ENCODE measurements at places on chromosomes 3 and 15. TPM values are rescaled to one million over a fixed set of nuclear protein-coding genes. Genes with fewer than 3 reads are reported as not detected.

SMAD6 gene
- 13.1 TPM for total RNA-seq

KLF15 gene
- 15.2 TPM for total RNA-seq

C15orf62 gene
- total RNA-seq: not detected

GRK7 gene
- not detected for total RNA-seq

SLC22A13 gene
- total RNA-seq: not detected

FGF7 gene
- total RNA-seq: 14.4 TPM

ABHD14A gene
- total RNA-seq: 9.2 TPM

DNA sequence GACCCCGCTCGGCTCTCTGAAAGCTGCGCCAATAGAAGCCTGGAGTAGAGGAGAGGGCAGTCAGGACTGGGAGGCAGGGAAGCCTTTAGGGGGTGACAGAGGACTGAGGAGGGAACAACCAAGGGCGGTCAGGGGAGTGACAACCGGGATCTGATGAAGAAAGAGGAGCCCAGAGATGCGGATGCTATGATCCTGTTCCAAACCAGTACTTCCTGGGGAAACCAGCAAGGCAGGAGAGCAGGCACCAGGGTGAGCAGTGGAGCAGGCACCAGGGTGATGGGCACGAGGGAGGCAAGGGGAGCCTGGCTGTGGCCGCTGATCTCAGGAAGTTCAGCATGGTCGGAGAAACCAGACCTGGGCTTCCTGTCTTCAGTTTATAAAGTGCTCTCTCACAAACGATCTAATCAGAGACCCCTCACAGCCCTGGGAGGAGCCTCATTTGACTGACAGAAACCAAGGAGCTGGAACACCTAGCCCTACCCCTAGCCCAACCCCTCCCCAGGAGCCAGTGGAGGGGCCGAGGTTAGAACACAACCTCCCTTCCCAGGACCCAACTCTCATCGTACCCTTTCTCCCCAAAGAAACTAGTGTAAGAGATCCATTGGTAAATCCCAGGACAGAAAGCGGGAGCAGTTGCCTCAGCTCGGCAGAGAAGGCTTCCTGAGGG, 34.9 kb downstream of the CCDC33 start:
- H3K36me3 ChIP-seq: no peaks in the 10 kb centered on the region
- DNase-seq: no peak
- H3K4me1 ChIP-seq: no peaks in the 10 kb centered on the region
- no peak overlapping the region for H3K27ac ChIP-seq
- H3K4me3 ChIP-seq: no peak overlapping the region
- no peaks in the 10 kb centered on the region for H3K27me3 ChIP-seq

DNA sequence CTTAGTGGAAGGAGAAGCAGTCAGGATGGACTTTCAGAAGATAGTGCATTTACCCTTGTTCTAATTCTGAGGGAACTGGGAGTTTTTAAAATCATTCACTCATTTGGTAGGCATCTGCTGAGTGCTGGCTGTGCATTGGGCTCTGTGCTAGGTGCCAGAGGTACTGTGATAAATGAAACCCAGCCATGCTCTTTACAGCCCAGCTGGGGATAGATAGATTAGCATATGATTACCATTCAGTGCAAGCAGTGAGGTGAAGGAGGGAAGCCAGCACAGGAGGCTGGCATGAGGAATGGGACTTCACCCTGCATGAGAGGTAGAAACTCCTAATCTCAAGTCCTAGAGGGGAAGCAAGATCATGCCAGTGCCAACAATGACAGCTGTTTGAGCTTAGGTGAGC, 361.9 kb upstream of the TRIM42 start:
- no peak overlapping the region for H3K4me3 ChIP-seq
- no peak overlapping the region for H3K27ac ChIP-seq
- no peaks in the 10 kb centered on the region for H3K27me3 ChIP-seq
- H3K4me1 ChIP-seq: no peaks in the 10 kb centered on the region
- no peak for DNase-seq

DNA sequence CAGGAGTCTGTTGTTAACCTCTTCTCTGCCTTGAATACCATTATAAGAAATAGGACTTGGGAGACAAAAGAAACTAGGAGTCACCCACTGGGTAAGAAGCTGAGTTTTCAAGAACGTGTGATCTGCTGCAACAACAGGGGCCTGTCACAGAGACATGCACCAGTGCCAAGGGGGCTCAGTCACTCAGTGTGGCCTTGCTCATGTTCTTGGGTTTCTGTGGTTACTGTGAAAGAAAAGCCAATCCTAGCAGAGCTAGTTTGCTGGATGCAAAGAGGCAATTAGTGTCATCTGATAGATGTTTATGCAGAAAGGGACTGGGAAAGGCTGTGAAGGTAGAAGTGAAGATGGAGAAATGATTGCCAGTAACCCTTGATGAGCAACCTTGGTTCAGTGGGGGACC, 126.3 kb downstream of the IQCH start:
- H3K27ac ChIP-seq: no peak overlapping the region
- H3K4me1 ChIP-seq: no peaks in the 10 kb centered on the region
- H3K27me3 ChIP-seq: no peaks in the 10 kb centered on the region
- H3K4me3 ChIP-seq: no peak overlapping the region
- no peaks in the 10 kb centered on the region for H3K36me3 ChIP-seq

DNA sequence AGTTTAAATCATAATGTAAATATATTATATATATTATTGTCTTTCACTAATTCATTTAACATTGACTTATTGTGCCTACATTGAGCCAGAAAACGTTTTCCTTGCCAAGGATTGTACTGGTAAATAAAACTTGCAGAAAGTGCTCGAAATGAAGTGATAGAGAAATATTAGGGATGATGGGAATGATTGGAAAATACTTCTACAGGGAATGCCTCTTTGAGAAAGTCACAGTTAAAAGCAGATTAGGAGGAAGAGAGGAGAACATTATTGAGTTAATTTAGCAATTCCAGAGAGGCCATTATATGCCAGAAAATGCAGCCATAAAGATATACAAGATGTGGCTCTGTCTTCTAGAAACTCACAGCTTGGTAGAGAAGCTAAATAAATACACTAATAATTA, 560.0 kb upstream of the KCNMB2 start:
- no peaks in the 10 kb centered on the region for H3K36me3 ChIP-seq
- H3K27ac ChIP-seq: no peak overlapping the region
- H3K4me3 ChIP-seq: no peak overlapping the region
- no peaks in the 10 kb centered on the region for H3K27me3 ChIP-seq
- no peaks in the 10 kb centered on the region for H3K4me1 ChIP-seq

- H3K27me3 ChIP-seq: no peaks in the 10 kb centered on the region
- no peaks in the 10 kb centered on the region for H3K4me1 ChIP-seq
- DNase-seq: no peak
- peak overlapping the region; percentile 4 for H3K4me3 ChIP-seq
Measured at GRCh38 chr3:129045675-129046036, 14.9 kb upstream of the GP9 start.

GRCh38 chr3:124486324-124486723, 243.9 kb upstream of the UMPS start:
- no peaks in the 10 kb centered on the region for H3K4me1 ChIP-seq
- H3K4me3 ChIP-seq: no peak overlapping the region
- H3K36me3 ChIP-seq: no peaks in the 10 kb centered on the region

- H3K4me1 ChIP-seq: no peaks in the 10 kb centered on the region
- no peaks in the 10 kb centered on the region for H3K27me3 ChIP-seq
- no peak overlapping the region for H3K4me3 ChIP-seq
- DNase-seq: no peak
Measured at GRCh38 chr15:81152339-81152738, 18.3 kb downstream of the CFAP161 start.

GRCh38 chr15:45616901-45617323, 17.9 kb upstream of the SQOR start:
- no peak for DNase-seq
- H3K4me1 ChIP-seq: no peaks in the 10 kb centered on the region
- no peak overlapping the region for H3K4me3 ChIP-seq
- no peaks in the 10 kb centered on the region for H3K27me3 ChIP-seq
- H3K36me3 ChIP-seq: no peaks in the 10 kb centered on the region

GRCh38 chr3:24296441-24297205, 198.0 kb downstream of the THRB start:
- H3K4me1 ChIP-seq: peaks cover 7% of the 10 kb centered on the region
- no peak for DNase-seq
- no peak overlapping the region for H3K4me3 ChIP-seq
- H3K27ac ChIP-seq: no peak overlapping the region

DNA sequence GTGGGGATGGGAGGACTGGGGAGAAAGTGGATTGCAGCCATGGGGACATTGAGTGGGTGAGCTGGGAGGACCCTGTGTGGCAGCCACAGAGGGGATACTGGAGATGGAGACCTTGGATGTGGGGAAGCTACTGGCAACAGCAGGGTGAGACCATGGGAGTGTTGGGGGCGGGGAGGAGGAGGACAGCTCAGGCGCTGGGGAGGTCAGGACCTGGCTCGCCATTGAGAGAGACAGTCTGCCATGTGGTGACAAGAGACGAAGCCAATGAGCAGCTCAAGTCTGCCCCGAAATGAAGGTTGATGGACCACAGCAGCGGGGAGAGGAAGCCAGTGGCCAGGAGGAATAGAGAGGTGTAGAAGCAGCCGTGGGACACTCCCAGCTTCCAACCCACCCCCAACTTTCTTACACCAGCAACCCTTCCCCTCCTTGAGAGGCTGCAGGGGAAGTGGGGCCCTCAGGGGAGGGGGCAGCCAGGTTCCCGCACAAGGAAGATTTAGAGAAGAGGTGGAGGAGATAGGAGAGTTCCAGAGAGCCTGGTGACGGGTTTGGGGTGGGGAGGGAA, 118.1 kb downstream of the ASB7 start:
- no peak for DNase-seq
- no peaks in the 10 kb centered on the region for H3K36me3 ChIP-seq
- H3K4me3 ChIP-seq: no peak overlapping the region
- peak overlapping the region; percentile 85 for H3K27ac ChIP-seq
- H3K4me1 ChIP-seq: peaks cover 18% of the 10 kb centered on the region
- no peaks in the 10 kb centered on the region for H3K27me3 ChIP-seq

- no peaks in the 10 kb centered on the region for H3K27me3 ChIP-seq
- DNase-seq: no peak
- H3K27ac ChIP-seq: no peak overlapping the region
- no peaks in the 10 kb centered on the region for H3K36me3 ChIP-seq
Measured at GRCh38 chr15:43285609-43286037, 18.9 kb upstream of the TGM5 start.

DNA sequence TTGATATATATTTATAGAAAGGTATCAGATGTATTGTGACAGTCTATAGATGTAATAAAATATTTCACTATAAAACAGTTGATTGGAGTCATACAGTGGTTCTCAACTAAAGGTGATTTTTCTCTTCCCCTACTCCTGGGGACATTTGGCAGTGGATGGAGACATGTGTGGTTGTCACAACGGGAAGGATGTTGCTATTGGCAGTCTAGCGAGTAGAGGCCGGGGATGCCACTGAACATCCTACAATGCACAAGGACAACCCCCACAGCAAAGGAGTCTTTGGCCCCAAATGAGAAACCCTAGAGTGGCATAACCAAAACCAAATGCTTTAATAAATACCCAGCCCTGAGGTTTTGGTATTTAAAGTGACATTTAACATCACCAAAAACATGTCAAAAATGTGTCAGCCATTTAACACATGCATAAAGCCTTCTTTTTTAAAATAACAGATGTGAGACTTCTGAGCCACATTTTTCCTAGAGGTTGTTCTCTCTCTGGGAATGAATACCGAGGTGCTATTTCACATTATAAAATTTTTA, 367.5 kb downstream of the PTPRG start:
- no peaks in the 10 kb centered on the region for H3K4me1 ChIP-seq
- no peak overlapping the region for H3K27ac ChIP-seq
- no peaks in the 10 kb centered on the region for H3K36me3 ChIP-seq
- H3K4me3 ChIP-seq: no peak overlapping the region

- H3K36me3 ChIP-seq: no peaks in the 10 kb centered on the region
- H3K27ac ChIP-seq: no peak overlapping the region
- H3K27me3 ChIP-seq: no peaks in the 10 kb centered on the region
- no peaks in the 10 kb centered on the region for H3K4me1 ChIP-seq
- DNase-seq: no peak
Measured at GRCh38 chr3:24640330-24640877, 145.8 kb upstream of the THRB start.

DNA sequence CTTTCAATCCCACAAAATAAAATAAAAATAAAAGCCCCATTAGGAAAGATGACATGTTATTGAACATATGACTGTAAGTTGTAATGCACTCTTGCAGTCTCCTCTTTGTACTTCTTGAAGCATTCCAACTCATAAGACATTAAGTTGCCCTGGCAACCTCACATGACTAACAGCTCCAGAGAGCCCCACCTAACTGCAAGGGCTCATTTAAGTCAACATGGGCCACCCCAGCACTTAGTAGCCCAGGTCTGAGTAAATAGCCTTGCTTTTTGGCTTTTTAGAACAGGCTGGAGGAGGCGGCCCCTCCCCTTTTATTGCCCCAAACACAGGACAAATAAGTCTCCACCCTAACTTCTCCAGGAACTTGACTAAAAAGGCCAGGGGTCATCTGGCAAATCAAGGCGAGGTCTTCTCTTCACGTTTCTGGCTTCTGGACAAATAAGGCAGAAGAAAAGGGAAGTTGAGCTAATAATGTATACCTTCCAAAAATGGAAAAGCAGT, 135.1 kb downstream of the TMCO5A start:
- H3K27ac ChIP-seq: no peak overlapping the region
- no peak for DNase-seq
- no peak overlapping the region for H3K4me3 ChIP-seq
- H3K4me1 ChIP-seq: no peaks in the 10 kb centered on the region

DNA sequence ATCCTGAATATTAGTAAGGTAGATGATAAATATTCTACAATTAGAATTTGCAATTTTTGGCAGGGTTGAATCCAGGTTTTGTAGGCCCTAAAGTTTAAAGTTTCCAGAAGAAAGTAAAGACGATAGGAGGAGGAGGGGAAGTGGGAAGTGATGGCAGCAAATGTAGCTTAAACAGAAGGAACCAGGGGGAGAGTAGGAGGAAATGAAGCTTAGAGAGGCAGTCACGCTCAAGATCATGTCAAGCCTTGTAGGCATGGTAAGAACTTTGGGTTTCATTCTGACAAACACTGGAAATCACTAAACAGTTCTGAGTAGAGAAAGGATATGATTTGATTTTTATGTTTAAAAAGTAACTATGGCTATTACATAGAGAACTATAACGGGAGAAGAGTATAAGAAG, 63.9 kb downstream of the NR2E3 start:
- H3K4me1 ChIP-seq: no peaks in the 10 kb centered on the region
- no peaks in the 10 kb centered on the region for H3K27me3 ChIP-seq
- H3K4me3 ChIP-seq: no peak overlapping the region
- H3K36me3 ChIP-seq: no peaks in the 10 kb centered on the region

GRCh38 chr15:66594344-66594743, 28.5 kb upstream of the LCTL start:
- no peak for DNase-seq
- H3K4me1 ChIP-seq: no peaks in the 10 kb centered on the region
- H3K27ac ChIP-seq: no peak overlapping the region
- H3K4me3 ChIP-seq: no peak overlapping the region
- no peaks in the 10 kb centered on the region for H3K27me3 ChIP-seq

- DNase-seq: no peak
- no peaks in the 10 kb centered on the region for H3K36me3 ChIP-seq
- H3K27me3 ChIP-seq: no peaks in the 10 kb centered on the region
- H3K27ac ChIP-seq: no peak overlapping the region
- H3K4me1 ChIP-seq: no peaks in the 10 kb centered on the region
- H3K4me3 ChIP-seq: no peak overlapping the region
Measured at GRCh38 chr15:66838671-66839239, 136.7 kb downstream of the SMAD6 start.
